ENCODE measurements at places on chromosomes 1 and 21.
A peak's percentile ranks its signal among the peaks of the same experiment; 100 is the strongest.

GRCh38 chr1:46798810-46799209, at the start of gene CYP4B1:
Gene CYP4B1, plus strand, starts transcription at chr1:46799046. Its CDS starts 36 bp downstream, at chr1:46799082.
- DNase-seq: peak; percentile 24

DNA sequence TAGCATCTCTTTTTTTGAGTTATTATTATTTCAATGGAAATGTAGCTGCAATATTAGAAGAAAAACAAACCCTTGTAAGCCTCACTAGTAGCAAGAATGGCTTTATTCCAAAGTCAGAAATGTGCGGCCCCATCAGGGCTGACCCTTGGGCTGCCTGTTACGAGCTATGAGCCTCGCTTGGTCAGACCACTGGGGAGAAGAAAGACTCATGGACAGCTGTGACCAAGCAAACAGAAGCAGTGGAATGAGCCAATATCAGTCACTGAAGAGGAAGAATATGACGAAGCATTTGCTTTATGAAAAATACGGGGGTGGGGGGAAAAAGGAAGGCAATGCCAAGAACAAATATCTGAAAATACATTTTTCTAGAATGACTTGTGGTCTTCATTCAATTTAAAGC, 504.5 kb downstream of the LMO4 start:
- DNase-seq: no peak

- DNase-seq: no peak
Measured at GRCh38 chr1:177847843-177848242, 122.0 kb downstream of the SEC16B start.

DNA sequence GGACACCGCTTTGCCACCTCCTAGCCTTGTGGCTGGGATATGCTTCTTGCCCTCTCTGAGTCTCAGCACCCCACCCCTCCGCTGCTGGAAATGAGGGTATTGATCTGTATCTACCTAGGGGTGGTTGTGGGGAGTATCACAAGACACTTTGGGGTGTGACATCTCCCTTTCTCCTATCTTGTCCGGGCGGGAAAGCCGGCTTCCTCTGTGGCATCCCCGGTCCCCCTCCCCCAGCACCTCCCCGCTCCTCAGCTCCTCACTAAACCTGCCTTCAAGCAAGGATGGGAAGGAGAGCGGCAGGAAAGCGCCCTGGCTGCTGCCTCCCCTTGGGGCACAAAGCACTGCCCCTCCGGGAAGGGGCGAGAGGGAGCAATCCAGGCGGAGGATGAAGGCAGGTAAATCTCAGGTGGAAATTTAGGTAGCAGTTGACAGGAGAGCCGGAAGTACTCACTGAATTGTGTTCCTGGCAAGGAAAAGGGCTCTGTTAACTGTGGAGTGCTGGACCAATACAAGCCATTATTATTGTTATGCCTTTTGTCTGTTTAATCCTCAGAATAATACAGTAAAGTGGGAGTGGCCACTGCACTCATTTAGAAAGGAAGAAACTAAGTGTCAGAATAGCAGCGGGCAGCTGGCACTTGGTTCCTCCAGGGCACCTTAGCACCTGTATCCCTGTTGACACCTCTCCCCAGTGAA, 49.0 kb upstream of the LRP8 start:
- DNase-seq: peak; percentile 99

- DNase-seq: no peak
Measured at GRCh38 chr1:32448773-32449456, 16.0 kb upstream of the ZBTB8B start.

GRCh38 chr1:192802406-192802805, 6.4 kb upstream of the RGS2 start:
- DNase-seq: no peak

DNA sequence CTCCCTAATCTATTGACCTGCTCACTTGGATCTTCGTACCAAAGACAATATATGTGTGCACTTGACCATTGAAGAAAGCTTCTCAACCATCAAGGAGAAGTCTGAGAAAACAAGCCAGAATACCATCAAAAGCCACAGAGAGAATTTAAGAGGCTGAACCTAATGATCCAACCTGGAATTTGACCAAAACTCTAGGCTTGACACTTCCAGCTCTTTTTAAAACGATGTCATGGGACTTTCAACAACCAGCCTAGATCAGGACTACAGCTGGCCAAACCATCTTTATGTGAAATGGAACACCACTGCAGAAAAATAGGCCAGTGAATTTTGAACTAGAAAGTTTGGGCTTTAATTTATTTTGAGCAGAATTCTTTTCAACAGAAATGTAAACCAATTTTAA, 444.4 kb downstream of the LTN1 start:
- DNase-seq: no peak

- DNase-seq: no peak
Measured at GRCh38 chr1:26923711-26924110, 2.2 kb downstream of the NUDC start.

- DNase-seq: no peak
Measured at GRCh38 chr21:14686466-14687267, 140.6 kb upstream of the SAMSN1 start.

- peak; percentile 2 for DNase-seq
Measured at GRCh38 chr1:197356723-197357533, 88.9 kb downstream of the CRB1 start.

DNA sequence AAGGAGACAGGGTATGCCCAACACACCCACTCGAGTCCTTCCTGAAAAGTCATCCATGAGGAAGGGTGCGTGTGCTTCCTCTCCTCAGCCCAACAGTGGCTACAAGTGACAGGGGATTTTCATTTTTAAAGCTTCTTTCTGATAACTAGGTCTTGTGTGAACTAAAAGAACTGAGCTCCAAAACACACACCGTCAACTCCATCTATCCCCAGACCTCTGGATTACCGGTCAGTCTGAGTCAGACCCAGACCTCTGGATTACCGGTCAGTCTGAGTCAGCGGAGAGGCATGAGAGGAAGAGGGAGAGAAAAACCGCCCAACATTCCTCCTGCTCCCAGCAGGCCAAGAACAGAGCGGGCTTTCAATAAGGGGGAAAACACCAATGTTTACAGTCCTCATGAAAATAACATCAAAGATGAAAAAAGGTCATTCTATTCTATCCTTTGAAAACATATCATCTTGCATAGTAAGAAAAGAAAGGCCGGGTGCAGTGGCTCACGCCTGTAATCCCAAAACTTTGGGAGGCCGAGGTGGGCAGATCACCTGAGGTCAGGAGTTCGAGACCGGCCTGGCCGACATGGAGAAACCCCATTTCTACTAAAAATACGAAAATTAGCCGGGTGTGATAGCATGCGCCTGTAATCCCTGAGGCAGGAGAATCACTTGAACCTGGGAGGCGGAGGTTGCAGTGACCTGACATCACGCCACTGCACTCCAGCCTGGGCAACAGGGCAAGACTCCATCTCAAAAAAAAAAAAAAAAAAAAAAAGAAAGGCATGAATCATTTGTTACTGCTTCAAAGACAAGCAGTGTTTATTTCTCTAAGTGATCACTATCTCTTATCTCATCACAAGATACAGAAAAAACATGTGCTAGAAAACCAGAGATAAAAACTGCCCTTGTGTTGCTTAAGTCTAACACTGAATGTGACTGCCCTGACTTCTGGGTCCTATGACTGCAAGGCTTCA, 3.4 kb downstream of the PTTG1IP start:
- no peak for DNase-seq

GRCh38 chr1:157193702-157194391, 55.7 kb upstream of the ETV3 start:
- peak; percentile 65 for DNase-seq

DNA sequence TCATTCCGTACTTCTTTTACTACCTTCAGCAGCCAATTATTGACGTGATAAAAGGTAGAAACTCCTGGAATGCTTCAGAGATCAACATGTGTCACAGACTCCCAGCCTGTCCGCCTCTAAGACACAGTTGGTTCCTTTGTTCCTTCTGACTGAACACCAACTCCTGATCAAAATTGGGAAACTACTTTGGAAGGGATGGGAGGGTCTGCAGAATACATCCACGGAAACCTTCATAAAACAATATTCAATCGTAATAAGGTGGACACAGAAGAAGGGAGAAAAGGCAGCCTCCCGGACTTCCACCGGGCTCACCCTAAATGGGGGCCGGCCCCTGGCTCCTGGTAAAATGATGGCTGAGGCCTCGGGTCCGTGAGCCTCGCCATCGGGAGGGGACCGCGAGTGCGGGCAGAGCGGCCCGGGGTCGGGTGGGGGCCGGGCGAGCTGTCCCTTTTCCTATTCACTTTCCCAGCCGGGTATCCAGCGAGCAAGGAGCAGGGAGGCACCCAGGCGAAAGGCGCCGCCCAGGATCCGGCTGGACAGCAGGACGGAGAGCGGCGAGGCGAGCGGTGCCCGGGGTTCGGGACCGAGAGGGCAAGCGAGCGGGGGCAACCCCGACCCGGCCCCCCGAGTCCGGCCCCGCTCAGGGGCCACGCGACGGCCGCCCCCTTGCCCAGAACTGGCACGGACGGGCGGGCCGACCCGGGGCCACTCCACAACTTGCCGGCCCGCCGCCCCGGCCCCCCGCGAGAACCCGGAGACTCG, 805 bp downstream of the NRIP1 start:
- DNase-seq: no peak

GRCh38 chr1:3539707-3540425, 71.4 kb downstream of the MEGF6 start:
- no peak for DNase-seq

- no peak for DNase-seq
Measured at GRCh38 chr1:194174528-194174927, 988.1 kb upstream of the B3GALT2 start.

- DNase-seq: no peak
Measured at GRCh38 chr1:77044133-77044849, 174.9 kb downstream of the PIGK start.

- no peak for DNase-seq
Measured at GRCh38 chr1:55703726-55704363, 488.7 kb upstream of the USP24 start.

DNA sequence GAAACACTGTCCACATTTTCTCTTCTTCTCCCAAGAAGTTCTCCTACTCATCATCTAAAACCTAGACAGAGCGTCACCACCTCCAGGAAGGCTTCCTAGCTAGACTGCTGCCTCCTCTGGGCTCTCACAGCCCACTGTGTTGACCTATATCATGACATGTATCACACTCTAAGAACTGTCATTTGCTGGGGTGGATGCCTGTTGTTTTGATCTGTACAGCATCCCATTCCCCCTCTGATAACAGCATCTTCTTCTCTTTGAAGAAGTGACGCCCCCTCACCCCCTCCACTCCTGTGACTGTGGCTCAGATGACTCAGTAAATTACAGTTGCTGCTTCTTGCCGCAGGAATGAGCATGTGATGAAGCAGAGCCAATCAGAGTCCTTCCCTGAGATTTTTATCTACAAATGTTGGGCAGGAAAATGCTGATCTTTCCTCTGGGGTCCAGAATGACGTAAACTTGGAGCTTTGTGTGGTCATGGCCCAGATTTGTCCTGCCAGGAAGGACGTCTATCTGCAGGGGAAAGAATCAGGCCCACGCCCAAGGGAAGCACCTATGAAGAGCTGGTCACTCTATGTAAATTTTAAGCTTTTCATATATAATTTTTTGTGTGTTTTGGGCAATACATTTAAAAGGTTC, 28.0 kb upstream of the FOXO6 start:
- no peak for DNase-seq

- DNase-seq: no peak
Measured at GRCh38 chr1:85174503-85174902, 26.3 kb downstream of the SYDE2 start.

DNA sequence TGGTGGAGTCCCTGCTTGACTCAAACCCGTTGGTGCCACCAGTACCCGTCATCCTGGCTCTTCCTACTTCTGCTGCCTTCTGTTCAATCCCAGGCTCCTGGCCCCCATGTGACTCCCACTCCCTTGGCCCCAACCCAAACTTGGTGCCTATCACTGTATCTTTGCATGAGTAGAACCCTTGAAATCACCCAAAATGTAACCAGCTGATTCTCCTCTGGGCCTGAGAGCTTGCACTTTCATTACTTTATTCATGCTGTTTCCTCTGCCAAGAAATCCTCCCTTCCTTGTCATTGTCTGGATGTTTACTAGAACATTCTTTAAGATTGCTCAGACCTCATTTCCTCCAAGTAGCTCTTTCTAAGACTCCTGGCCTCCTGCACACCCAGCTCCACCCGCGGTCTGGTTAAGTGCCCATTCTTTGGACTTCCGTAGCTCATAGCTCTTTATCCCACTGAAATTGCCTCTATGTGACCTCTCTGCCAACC, 15.7 kb downstream of the PTAFR start:
- no peak for DNase-seq

DNA sequence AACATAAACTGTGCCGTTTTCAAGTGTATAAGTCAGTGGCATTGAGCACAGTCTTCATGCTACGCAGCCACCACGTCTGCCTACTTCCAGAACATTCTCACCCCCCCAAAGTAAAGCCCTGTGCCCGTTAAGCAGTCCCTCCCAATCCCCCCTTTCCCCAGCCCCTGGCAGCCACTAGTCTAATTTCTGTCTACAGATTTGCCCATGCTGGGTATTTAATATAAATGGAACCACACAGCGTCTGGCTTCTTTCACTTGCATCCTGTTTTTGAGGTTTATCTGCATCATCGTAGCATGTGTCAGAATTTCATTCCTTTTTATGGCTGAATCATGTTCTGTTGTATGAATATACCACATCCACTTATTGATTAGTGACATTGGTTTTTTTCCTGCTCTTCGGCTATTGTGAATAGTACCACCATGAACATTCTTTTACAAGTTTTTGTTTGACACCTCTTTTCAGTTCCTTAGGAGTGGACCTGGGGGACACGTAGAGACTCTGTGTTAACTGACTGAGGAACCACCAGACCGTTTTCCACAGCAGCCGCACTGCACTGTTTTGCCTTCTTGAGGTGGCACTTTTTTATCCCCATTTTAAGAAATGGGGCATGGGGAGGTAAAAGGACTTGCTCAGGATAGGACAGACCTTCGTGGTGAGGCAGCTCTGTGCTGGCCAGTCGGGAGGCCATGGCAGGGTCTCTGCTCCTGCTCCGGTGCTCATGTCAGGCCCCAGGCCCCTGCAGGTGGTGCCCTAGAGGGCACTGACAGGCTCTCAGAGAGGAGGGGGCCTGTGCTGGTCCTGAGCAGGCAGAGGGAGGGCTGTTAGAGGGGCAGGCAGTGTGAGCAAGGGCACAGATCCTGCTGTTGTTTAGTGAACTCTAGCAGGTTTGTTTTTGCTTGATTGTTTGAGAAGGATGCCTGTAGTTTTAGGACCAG, 123.8 kb downstream of the PCBP3 start:
- no peak for DNase-seq

DNA sequence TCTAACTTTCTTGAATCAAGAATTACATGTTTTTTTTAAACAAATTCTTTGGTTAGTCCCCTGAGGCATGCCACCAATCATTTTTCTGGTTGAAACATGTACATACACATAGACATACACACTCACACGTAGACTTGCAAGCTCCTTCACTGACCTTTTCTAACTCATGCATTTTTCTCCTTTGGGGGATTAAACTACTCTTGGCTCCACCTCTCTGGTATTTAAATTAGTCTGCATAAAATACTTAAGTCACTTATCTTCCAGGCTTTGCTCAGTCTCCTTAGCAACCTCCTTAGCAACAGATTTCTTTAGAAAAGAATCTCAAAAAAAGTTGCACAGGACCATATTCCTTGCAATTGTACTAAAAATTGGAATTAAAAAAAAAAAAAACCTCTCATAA, 440.9 kb upstream of the LRRC7 start:
- DNase-seq: no peak

- DNase-seq: no peak
Measured at GRCh38 chr1:77283701-77284425, 2.0 kb downstream of the AK5 start.

GRCh38 chr1:178724728-178725465, at the start of gene RALGPS2:
Gene RALGPS2, plus strand, starts transcription at chr1:178725244. Its CDS starts 51,521 bp downstream, at chr1:178776765.
- no peak for DNase-seq

- no peak for DNase-seq
Measured at GRCh38 chr21:33403128-33403785, at the start of gene IFNGR2. Gene IFNGR2, plus strand, starts transcription at chr21:33403413. Its CDS starts 131 bp downstream, at chr21:33403544.
